ENCODE measurements at places on chromosomes 7 and 10.

DNA sequence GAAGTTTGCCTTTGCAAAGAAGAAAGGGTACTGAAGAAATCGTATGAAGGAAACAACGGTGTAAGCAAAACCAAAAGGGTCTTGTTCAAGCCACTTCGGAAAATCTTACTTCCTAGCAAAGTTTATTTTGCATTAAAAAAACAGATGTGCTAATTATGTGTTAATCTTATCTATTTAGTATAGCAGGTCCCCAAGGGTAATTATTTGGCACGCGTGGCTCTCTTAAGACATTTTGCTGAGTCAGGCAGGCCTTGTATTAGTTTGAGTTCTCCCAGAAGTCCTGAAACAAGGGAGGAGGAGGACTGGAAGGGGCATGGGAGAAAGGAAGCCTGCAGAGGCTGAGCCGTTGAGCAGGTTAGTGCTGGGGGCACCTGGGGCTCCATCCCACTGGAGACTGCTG lies 44.9 kb downstream of the TMEM178B start:
- DNase-seq, result no peak

DNA sequence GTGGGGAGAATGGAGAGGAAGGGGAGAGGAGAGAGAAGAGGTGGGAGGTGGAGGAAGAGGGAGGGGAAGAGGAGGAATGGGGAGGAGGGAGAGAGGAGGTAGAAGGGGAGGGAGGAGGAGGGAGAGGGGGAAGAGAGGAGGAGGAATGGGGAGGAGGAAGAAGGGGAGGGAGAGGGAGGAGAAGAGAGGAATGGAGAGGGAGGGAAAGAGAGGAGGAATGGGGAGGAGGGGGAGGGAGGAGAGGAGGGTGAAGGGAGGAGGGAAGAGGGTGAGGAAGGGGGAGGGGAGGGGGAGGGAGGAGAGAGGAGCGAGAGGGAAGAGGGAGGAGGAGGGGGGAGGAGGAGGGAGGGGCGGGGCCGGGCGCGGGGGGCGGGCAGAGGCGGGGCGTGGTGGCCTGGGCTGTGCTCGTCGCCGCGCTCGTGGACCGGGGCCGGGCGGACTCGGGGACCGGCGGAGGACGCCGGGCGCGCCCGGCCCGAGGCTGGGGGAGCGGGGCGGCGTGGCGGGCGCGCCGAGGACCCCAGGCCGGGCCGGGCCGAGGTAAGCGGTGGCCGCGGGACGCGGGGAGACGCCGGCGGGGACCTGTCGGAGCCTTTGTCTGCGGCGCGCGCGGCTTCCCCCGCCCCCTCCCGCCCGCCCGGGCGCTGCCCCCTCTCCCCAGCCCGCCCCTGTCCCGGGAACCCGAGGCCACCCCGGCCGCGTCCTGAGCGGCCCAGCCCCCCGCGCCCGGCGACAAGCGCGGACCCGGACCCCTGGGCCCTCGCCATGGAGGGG lies at the start of gene SLC29A4:
TSS of gene SLC29A4 (plus strand) at position 401 of the 774 bp plus-strand sequence. CDS start 4,874 bp downstream, outside the sequence.
- no peak for DNase-seq

DNA sequence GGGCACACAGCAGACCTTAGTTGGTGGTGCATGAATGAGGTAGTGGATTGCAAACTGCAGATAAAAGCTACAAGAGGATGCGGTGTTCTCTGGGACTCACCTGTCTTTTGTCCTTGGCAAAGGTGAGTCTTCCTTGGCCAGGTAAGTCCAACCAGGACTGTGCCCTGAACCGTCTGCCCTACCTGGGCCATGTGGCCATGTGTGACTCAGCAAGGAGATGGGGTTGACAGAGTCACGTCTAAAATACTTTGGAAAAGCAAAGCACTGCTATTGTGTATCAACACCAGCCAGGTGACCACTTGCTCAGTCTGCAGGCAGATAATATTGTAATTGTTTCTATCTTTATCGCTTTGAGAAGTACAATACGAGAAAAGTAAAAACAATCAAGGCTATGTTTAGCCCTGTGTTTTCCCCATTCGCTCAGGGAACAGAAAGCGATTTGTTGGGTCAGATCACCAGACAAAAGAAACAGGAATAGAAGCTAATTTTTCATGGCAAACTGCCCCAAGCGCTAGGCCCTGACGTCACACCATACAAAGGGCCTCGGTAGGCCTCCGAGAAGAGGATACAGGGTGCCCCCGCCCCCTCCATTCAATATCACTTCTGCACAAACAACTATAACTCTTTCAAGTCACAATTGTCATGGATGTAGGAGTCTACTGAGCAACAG lies 57.3 kb downstream of the FAM53B start:
- no peak for DNase-seq

- DNase-seq, result no peak
Observed at GRCh38 chr10:82910301-82910700, 1035.3 kb downstream of the NRG3 start.

DNA sequence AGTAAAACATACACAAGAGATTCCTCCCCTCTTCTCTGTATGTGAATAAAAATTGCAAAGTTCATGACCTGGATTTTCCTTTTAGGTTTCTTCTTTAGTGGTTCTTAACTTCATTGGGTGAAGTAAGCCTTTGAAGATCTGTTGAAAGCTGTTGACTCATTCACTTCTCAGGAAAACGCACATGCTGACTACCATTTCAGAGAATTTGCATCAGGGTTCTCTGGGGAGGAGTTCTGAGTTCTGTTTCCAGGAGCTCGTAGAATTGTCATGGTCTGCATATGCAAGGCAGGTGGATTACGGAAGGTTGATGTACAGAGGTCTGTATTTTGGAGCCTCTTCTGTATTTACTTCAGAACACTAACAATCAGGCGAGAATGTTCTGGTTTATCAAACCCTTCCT lies 962 bp upstream of the SLC26A4 start:
- no peak for DNase-seq

DNA sequence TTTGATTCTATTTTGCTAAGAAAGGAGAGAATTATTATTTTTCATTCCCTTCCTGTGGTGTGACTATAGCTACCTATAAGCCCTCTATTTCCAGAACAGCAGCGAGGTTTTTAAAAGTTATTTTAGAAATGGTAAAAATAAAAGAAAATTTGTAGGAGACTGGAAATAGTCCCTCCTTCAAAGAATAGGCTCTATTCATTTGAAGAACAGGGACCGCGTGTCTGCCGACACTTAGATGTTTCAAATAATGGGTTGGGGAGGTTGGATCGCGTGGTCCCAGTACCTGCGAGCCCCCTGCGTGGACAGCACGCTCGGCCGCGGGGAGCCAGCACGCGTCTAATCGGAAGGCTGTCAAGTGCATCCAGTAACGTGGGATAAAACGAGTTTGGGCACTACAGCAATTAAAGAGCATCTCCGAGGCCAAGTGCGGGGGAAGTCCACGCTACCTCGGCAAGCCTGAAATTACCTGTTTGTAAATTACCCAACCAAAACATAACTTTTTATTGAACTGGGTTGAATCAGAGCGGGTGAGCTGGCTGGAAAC lies 1.0 kb downstream of the CACNA2D1 start:
- no peak for DNase-seq

DNA sequence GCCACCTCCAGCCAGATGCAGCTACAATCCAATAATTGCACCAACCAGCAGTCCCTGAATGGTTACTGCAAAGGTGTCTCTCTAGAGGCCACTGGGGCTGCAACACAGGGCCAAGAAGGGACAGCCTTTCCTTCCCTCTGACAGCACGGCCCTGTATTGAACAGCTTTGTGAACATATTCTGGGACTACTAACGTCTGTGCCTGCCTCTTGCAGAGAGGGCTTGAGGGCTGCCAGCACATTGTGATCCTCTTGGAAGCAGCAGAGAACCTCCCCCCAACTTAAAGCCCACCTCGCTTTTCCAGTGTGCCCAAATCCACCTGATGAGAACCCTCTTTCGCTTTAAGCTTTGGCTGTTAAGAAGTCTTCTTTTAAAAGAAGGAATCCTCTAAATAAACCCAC lies 415.9 kb downstream of the RPS24 start:
- DNase-seq, result no peak

- no peak for DNase-seq
Observed at GRCh38 chr7:92657391-92657790, 67.2 kb upstream of the FAM133B start.

GRCh38 chr10:96446966-96447596 lies 66.6 kb downstream of the TLL2 start:
- no peak for DNase-seq

DNA sequence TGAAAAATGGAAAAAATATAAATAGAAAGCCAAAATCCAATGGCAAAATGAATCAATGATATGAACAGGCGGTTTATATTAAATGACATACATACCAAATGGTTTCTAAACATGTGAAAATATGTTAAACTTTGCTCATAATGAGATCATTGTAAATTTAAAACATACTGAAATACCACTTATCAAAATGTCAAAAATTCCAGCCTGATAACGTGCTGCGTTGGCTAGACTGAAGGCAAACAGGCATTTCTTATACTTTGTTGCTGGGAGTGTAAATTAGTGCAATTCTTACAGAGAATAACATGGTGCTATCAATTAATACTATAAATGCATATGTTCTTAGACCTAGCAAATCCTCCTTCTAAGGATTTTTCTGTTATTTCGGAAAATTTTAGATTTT lies 225.8 kb upstream of the FAM3C start:
- DNase-seq, result no peak

- DNase-seq, result no peak
Observed at GRCh38 chr7:77433901-77434300, 17.8 kb upstream of the GSAP start.

DNA sequence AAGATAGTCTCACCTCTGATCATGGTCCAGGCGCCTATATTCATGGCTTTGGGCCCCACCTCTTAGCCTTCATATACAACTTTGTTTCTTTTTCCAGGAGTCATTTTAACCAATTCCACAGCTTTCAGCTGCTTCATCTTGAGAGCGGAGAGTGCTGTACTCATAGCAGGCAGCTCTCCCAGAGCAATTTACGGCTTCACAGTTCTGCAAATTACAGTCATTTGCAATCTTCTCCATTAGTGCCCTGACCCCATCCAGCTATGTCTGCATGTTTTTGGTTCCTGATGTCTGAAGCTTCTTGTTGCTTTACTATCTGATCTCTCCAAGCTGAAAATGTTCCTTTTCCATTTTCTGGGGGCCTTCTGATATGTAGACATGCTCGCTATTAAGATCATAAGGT lies 18.0 kb upstream of the MEST start:
- DNase-seq, result no peak

GRCh38 chr7:53641091-53641490 lies 605.7 kb downstream of the POM121L12 start:
- no peak for DNase-seq

- DNase-seq, result no peak
Observed at GRCh38 chr7:19574131-19574530, 134.7 kb downstream of the POLR1F start.

DNA sequence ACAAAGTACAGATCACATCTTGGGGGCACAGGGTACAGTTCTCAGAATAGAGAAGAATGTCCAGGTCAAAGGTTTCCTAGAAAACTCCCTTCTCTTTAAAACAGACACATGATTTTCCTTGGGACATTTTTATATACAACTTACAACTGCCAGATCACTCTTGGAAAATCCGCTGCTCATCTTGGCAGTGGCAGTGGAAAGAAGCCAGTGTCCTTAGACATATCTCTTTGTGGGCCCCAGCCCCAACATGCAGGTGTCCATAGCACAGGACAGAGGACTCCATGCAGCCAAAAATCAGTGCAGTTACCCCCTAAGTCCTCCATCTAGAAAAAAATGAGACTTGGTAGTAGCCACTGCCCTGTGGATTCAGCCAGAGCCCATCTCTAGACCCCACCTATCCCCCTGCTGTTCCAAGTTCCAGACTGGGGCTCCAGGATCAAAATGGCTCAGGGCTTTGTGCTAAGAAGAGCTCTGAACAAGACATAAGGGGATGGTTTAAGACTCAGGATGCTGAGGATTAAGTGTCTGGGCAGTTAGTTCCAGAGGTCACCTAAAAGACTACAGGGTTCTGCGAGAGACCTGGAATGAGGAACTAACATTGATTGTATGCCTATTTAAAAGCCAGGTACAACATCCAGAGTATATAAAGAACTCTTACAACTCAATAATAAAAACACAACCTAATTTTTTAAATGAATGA lies 34.4 kb downstream of the HIPK2 start:
- no peak for DNase-seq

- DNase-seq, result no peak
Observed at GRCh38 chr10:101266381-101267289, 37.4 kb upstream of the LBX1 start.

DNA sequence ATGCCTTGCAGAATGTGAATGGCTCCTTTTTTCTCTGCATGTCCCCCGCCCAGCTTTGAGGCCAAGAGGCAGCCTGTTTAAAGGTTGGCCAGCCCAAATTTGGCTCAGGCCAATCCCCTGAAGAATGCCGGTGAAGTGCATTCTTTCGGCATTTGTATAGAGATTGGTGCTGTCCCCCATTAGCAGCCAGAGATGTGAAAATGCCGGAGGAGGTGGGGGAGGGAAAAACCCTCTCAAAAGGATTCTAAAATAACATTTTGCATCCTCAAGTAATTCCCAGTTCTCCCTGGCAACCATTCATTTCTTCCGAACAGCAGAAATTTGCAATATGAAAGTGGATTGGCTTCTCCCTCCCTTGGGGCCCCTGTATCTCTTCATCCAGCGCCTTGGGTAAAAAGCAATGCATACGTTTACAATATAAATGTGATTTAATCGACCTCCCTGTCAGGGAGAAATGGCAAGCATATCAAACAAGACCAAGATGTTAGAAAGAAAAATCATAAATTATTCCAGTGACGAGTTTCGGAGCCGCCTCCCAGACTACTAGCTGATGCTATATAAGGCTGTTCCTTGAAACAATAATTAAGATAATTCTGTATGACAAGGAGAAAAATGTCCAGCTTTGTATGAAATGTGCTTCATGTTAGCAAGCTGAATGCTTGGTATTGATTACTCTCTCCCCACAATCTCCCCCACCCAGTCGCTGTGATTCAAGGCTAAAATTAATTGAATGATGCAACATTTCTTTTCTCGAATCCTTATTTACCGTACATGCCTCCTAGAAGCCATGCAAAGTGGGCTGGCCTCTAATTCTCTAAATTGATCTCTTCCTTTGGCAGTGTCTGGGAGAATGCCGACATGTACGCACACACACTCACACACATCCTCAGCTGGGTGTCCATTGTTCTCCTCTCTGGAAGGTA lies 323.7 kb downstream of the RPS24 start:
- DNase-seq, result no peak

DNA sequence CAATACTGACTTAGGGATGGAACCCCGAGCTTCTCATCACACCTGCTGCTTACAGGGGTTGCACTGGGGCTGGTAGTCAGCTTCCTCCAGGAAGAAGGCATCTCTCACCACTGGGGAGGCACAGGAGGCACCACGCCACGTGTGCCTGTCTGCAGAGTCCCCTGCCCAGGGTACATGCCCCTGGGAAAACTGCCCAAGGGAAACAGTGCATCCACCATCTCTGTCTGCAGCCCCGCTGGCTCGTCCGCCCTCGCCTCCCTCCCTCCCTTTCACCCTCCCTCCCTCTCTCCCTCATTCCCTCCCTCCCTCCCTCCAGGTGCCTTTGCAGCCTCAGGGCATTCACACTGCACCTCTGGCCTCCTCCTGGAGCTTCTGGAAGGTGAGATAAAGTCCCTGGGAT lies 101.1 kb downstream of the PTPRE start:
- DNase-seq, result no peak

GRCh38 chr7:44145969-44146911 lies 5.1 kb upstream of the MYL7 start:
- peak; percentile 58 for DNase-seq

All from activated T-helper 1 cell treated with Interleukin-2 at 50 U/mL for 16 hours (primary cell).